Endothelial cell of umbilical vein (primary cell): ENCODE measurements at places on chromosomes 7 and 10. TPM values are rescaled to one million over a fixed set of nuclear protein-coding genes. Genes with fewer than 3 reads are reported as not detected.
A peak's percentile ranks its signal among the peaks of the same experiment; 100 is the strongest.

DNA sequence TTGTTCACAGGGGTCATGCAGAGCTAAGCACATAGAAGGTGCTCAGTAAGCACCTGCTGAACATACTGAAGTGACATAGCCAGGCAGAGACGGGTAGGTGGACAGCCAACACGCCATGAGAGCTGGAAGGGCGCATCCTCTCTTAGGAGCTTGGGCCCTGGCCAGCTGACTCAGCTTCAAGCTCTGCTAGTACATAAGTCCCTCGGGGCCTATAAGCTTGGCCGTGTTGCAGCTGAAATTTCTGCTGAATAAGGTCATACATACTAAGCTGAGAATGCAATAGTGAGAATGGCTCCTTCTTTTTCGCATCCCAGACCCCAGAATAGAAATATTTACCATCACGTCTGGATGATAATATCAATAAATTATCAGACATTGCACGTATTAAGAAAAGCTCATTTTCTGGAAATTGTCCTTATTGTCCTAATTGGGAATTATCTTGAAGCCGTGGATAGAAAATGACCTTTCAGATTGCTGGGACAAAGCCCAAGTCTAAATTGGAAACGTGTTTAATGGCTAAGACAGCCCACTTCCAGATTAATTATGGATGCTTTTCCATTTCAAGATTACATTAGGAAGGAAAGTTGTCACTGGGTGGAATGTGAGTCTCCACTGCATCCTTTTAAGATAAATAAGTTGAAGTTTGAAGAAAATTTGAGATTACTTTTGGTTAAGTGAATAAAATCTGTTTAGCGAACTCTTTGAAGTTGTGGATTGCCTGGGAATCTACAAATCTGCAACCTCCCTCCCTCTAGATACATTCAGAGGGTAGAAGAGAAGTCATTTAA is 287.1 kb upstream of the C7orf33 start:
- no peaks in the 10 kb centered on the region for H3K27me3 ChIP-seq
- no peak overlapping the region for H3K27ac ChIP-seq
- H3K36me3 ChIP-seq: no peaks in the 10 kb centered on the region
- no peaks in the 10 kb centered on the region for H3K4me1 ChIP-seq
- DNase-seq: no peak

- no peaks in the 10 kb centered on the region for H3K27me3 ChIP-seq
- H3K4me3 ChIP-seq: no peak overlapping the region
- DNase-seq: no peak
- H3K36me3 ChIP-seq: no peaks in the 10 kb centered on the region
- H3K4me1 ChIP-seq: no peaks in the 10 kb centered on the region
Measured at GRCh38 chr10:127175357-127176110, 20.9 kb downstream of the INSYN2A start.

CCDC3 gene
- 1.2 and 1.4 TPM in 2 replicates for total RNA-seq

DNA sequence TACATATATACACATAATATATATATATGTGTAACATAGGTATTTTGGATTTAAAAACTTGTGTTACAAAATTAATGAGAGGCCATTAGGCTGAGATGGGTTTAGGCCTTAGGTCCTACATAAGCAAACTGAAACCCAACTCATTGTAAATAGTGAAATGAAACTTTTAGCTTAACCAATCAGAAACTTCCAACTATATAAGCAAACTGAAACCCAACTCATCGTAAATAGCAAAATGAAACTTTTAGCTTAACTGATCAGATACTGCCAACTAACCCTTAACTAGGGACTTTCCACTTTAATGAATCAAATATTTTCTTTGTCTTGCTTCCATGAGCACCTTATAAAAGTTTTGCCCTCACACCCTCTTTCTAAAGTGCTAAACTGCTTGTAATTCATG is 17.3 kb upstream of the SAMD9L start:
- H3K27me3 ChIP-seq: peaks cover 5% of the 10 kb centered on the region
- no peaks in the 10 kb centered on the region for H3K4me1 ChIP-seq
- H3K36me3 ChIP-seq: no peaks in the 10 kb centered on the region
- DNase-seq: no peak

CALHM3 gene
- total RNA-seq: not detected in 2 replicates

GRCh38 chr7:7870555-7870954 is 98.0 kb upstream of the GLCCI1 start:
- H3K27ac ChIP-seq: no peak overlapping the region
- no peak for DNase-seq
- no peaks in the 10 kb centered on the region for H3K36me3 ChIP-seq
- H3K4me3 ChIP-seq: no peak overlapping the region

FEZF1 gene
- not detected in 2 replicates for total RNA-seq

DNA sequence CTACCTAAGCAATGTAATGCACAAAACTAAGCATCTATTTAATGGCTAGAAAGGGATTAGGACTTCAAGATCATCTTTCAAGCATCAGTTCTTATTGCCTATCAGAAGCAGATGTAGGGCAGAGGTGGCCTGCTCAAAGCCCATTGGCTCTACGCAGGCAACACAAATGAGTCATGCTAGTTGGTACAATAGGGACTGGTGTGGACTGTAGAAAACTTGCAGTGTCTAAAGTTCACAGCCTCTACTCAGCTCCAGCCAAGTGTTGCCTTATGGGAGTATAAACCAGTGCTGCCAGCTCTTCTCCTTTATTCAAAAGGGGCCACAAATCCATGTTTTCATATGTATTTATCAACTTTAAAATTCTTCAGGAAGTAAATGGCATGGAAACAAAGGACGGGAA is 31.7 kb downstream of the ASAH2 start:
- H3K27me3 ChIP-seq: peaks cover 15% of the 10 kb centered on the region
- H3K27ac ChIP-seq: no peak overlapping the region
- H3K4me1 ChIP-seq: no peaks in the 10 kb centered on the region
- no peaks in the 10 kb centered on the region for H3K36me3 ChIP-seq

GRCh38 chr10:59332581-59332980 is 29.8 kb downstream of the FAM13C start:
- H3K4me3 ChIP-seq: no peak overlapping the region
- DNase-seq: no peak
- H3K4me1 ChIP-seq: no peaks in the 10 kb centered on the region
- H3K36me3 ChIP-seq: no peaks in the 10 kb centered on the region
- no peaks in the 10 kb centered on the region for H3K27me3 ChIP-seq

- H3K4me1 ChIP-seq: no peaks in the 10 kb centered on the region
- no peaks in the 10 kb centered on the region for H3K27me3 ChIP-seq
- no peak for DNase-seq
- no peak overlapping the region for H3K27ac ChIP-seq
- H3K4me3 ChIP-seq: no peak overlapping the region
Measured at GRCh38 chr7:66514050-66514449, 114.6 kb upstream of the KCTD7 start.

GRCh38 chr10:5583525-5584175 is 58.9 kb downstream of the CALML3 start:
- H3K27ac ChIP-seq: no peak overlapping the region
- H3K27me3 ChIP-seq: no peaks in the 10 kb centered on the region
- no peak overlapping the region for H3K4me3 ChIP-seq
- no peaks in the 10 kb centered on the region for H3K36me3 ChIP-seq
- peaks cover 4% of the 10 kb centered on the region for H3K4me1 ChIP-seq

DNA sequence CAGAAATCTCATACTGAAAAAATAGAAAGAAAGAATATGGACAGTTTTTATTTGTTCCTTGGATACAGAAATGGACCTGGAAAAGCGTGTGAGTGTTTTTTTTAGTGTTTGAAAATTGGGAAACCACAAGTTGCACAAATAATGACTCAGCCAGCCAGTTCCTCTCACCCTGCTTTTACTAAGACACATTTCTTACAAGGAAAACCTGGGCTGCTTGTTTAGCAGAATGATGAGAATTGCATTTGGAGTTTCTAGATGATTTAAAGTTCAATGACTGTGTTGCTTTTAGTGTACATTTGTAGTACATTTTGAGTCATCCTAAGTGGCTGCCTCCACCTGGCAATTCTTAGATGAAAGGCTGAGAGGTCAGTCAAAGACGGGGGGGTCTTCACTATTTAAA is 218.7 kb downstream of the ABCA13 start:
- H3K36me3 ChIP-seq: no peaks in the 10 kb centered on the region
- H3K27ac ChIP-seq: no peak overlapping the region
- no peaks in the 10 kb centered on the region for H3K4me1 ChIP-seq
- DNase-seq: no peak
- no peak overlapping the region for H3K4me3 ChIP-seq

VOPP1 gene
- 154 and 159 TPM in 2 replicates for total RNA-seq

- no peak overlapping the region for H3K27ac ChIP-seq
Measured at GRCh38 chr10:95171336-95171735, 22.7 kb upstream of the ACSM6 start.

NCF1 gene
- total RNA-seq: not detected in 2 replicates

GRCh38 chr7:85565276-85565675 is 378.4 kb upstream of the SEMA3D start:
- no peaks in the 10 kb centered on the region for H3K4me1 ChIP-seq
- DNase-seq: no peak

DNA sequence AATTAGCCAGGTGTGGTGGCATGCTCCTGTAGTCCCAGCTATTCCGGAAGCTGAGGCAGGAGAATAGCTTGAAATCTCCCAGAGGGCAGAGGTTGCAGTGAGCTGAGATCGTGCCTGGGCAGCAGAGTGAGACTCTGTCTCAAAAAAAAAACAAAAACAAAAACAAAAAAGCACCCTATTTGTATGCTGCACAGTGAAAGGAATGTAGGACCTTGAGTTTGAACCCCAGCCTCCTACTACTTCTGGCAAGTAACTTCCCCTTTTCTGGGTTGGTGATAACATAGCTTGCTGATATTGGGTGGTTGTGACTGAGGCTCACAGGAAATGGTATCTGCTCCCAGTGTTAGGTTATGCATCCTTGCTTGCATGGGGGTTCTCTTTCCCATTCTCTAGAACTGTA is 205.3 kb downstream of the BUB3 start:
- no peak overlapping the region for H3K4me3 ChIP-seq
- DNase-seq: no peak
- no peaks in the 10 kb centered on the region for H3K36me3 ChIP-seq
- H3K27me3 ChIP-seq: no peaks in the 10 kb centered on the region
- no peak overlapping the region for H3K27ac ChIP-seq
- no peaks in the 10 kb centered on the region for H3K4me1 ChIP-seq

KNDC1 gene
- not detected in 2 replicates for total RNA-seq

PNLIP gene
- total RNA-seq: not detected in 2 replicates

DNA sequence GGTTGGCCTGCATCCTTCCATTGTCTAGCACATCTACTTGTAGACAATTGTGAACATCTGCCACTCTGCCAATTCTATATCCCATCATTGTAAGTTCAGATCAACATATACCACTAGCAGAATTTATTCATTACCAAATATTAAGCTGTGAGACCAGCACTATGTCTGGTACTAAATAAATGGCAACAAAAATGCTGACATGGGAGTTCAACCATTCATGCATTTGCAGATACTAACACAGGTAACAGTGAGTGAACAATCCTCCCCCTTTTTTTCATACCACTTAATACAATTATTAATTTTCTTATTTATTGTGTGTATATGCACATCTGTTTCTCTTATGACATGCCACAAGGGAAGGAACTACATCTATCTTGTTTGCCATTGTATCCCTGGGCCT is 11.9 kb downstream of the POLR1F start:
- H3K36me3 ChIP-seq: peaks cover 2% of the 10 kb centered on the region
- H3K27ac ChIP-seq: no peak overlapping the region
- no peak for DNase-seq

DNA sequence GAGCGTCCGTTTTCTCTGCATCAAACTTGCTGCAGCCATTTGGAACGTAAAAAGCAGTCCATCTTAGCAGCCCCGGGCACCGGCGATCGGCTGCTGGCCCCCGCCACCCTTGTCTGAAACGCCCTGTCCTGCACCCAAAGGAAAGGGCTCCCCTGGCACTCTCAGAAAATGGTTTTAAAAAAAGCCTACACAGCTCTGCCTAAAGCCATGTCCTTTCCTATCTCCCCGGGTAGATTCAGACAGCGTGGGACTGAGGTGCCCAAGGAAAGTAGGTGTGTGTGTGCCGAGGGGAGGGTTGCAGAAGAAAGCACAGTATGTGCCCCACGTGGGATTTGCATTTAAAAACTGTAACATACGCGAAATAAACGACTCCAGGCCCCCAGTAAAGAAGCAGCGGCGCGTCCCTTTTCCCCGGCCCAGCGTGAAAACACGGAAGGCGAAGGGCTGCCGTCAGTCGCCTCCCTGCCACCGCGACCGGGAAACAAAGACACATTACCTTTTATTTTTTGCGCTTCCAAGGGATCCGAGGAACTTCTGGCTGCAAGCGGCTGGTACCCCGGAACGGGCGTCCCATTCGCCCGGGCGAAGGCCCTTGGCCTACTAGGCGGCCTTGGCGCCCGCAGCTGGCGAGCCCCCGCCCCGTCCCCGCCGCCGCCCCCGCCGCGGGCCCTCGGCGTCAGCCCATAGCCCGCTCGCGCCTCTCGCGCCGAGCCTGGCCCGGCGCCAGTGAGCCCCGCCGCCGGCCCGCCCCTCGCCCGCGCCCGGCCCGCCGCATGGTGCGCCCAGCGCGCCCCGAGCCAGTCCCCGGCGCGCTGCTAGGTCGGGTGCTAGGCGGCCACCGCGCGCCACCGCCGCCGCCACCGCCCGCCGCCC is 304.6 kb downstream of the PRPF18 start:
- H3K4me3 ChIP-seq: peak overlapping the region; percentile 74
- peak overlapping the region; percentile 93 for H3K27ac ChIP-seq
- no peaks in the 10 kb centered on the region for H3K27me3 ChIP-seq

GRCh38 chr10:74373059-74373458 is 222.0 kb downstream of the ADK start:
- DNase-seq: no peak
- H3K4me1 ChIP-seq: no peaks in the 10 kb centered on the region
- no peaks in the 10 kb centered on the region for H3K27me3 ChIP-seq
- H3K36me3 ChIP-seq: no peaks in the 10 kb centered on the region
- no peak overlapping the region for H3K4me3 ChIP-seq

GRCh38 chr7:121366852-121367431 is 29.2 kb downstream of the FAM3C start:
- DNase-seq: peak; percentile 58
- no peaks in the 10 kb centered on the region for H3K27me3 ChIP-seq
- H3K4me1 ChIP-seq: peaks cover under 1% of the 10 kb centered on the region
- peaks cover 6% of the 10 kb centered on the region for H3K36me3 ChIP-seq
- H3K27ac ChIP-seq: no peak overlapping the region

DNA sequence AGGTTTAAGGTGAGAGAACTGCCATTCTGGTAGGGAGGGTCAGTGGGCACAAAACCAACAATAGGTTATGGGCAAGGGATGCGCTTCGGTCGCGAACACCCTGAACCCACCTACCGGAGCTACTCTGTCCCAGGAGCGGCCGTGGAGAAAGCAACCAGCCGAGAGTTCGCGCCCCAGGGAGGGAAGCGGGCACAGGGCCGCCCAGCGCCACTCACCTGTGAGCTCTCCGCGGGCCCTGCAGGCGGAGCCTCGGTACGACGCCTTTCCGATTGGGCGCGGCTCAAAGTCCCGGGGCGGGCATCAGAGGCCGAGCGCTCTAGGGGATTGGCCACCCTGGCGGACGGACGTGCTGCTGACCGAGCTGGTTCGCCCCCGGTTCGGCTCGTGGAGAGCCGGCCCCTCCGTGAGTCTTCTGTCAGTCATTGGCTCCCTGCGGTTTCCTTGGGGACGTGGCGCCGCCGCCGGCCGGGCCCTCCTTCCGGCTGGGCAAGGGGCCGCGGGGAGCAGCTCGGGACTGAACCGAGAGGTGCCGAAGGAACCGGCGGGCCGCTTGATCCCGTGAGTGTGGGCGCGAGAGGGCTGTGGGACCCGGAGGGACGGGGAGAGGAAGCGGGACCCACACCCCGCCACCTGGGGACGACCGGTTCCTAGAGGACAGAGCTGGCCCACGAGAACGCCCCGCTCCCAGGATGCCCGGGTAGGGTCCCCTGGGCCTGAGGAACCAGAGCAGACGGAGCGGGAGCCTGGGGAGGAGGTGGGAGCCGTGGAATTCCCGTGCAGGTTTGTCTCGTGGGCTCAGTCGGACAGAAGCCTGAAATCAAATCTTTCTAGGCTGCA is at the start of gene ENTPD7:
TSS of gene ENTPD7 (plus strand) at position 479 of the 837 bp plus-strand sequence. CDS start 448 bp downstream, outside the sequence.
- H3K4me3 ChIP-seq: peak within 1 kb of the TSS; percentile 71
- H3K27me3 ChIP-seq: peaks cover 4% of the 10 kb centered on the region
